ENCODE measurements at places on chromosomes 3 and 15.

GRCh38 chr3:122598556-122598955 lies 21.1 kb downstream of the PARP15 start:
- DNase-seq, result no peak

DNA sequence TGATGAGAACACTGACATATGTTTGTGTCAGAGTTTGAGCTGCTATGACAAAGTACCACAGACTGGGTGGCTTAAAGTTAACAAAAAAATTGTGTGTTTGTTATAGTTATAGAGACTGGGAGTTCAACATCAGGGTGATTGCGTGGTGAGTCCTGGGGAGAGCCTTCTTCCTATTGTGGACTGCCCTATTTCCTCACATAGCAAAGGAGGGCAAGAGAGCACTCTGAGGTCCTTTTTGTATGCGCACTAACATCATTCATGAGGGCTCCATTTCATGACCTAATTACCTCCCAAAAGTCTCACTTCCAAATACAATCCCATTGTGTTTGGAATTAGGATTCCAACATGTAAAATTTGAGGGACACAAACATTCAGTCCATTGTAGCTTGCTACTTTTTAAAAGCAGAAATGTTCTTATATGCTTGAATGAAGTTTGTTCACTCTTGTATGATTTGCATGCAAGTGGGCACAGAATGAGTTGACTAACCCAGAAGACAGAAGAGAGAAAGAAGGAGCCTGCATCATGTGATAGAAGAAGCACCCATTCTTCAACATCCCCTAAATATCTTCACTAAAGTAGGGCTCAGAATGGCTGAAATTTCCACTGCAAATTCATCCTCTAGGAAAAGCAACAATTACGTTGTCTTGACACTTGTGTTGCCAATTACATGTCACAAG lies 18.9 kb upstream of the ALCAM start:
- no peak for DNase-seq

GRCh38 chr3:149266736-149267135 lies 45.1 kb upstream of the CP start:
- peak; percentile 11 for DNase-seq

- no peak for DNase-seq
Observed at GRCh38 chr3:73707772-73708171, 83.0 kb upstream of the PDZRN3 start.

GRCh38 chr15:56496635-56497034 lies 31.7 kb upstream of the MNS1 start:
- peak; percentile 40 for DNase-seq

- peak; percentile 52 for DNase-seq
Observed at GRCh38 chr3:132593947-132594323, 3.1 kb upstream of the ACKR4 start.

DNA sequence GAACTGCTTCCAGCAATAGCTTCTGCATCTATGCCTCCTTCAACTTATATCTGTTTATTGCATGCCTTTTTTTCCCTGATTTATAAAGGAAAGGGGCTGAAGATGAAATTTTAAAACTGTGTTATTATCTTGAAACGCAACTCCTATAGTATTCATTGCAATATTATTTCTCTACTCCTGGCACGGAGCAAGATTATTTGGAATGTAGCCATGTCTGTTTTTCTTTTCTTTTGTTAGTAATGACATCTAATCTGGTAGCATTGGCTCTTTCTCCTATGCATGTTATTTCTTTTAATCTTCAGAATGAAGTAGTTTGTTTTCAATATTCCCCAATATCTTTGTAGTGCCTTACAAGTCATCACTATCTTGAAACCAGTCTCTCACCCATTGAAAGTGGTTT lies 33.6 kb downstream of the KCNMB2 start:
- no peak for DNase-seq
